ENCODE measurements at places on chromosomes 2 and 18. TPM values are rescaled to one million over a fixed set of nuclear protein-coding genes. Genes with fewer than 3 reads are reported as not detected.

DNA sequence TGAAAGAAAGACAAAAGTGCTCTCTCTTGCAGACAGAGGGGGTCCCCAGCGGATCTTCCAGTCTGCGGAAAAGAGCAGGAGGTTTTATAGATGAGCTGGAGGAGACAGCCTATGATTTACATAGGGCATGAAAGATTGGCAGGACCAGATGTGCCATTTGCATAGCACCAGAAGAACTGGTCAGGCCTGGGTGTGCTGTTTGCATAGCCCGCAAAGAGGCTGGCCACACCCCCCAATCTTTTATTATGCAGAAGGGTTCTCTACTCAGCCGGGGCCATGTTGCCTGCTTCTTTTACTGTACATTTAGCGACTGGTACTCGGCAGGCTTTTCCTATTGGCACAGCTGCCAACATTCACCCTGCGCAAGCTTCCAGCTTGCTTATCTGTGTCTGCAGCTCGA lies 317.6 kb downstream of the GALR1 start:
- no peak for DNase-seq
- H3K27me3 ChIP-seq: no peaks in the 10 kb centered on the region
- H3K27ac ChIP-seq: no peak overlapping the region
- H3K4me3 ChIP-seq: no peak overlapping the region
- H3K36me3 ChIP-seq: no peaks in the 10 kb centered on the region

DNA sequence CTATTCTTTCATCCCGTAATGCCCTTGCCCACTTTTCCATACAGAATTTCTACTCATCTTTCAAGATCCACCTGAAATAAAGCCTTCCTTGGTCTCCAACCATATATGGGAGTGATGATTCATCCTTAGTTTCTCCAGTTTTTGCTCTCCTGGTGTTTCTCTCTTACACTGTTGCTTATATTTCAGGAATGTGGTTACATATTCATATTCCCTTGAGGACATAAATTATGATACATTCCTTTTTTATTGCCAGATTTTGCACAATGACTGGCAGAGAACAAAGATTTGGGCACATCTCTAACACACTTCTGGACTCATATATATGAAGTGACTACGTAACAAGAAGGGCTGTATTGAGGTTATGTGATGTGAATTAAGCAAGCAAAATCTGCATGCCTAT lies 1573.4 kb upstream of the NXPH2 start:
- no peak for DNase-seq
- H3K4me3 ChIP-seq: no peak overlapping the region
- no peak overlapping the region for H3K27ac ChIP-seq
- H3K4me1 ChIP-seq: no peaks in the 10 kb centered on the region
- H3K36me3 ChIP-seq: no peaks in the 10 kb centered on the region
- H3K27me3 ChIP-seq: no peaks in the 10 kb centered on the region

DNA sequence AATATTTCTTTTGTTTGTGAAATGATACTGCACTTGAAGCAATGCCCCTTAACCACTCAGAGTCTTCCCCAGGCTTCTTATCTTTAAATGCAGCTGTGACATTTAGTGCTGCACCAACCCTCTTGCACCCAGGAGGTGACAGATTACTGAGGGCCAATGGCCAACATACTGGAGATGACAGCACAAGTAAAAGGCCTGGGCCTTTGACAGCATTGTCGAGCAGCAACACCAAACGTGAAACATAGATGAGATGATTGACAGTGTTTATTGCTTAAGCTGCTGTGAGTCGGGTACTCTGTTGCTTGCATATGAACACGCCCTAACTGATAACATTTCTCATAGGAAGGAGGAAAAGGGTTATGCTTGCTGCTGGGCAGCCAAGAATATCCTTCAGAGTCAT lies 80.3 kb downstream of the THNSL2 start:
- no peak for DNase-seq
- no peaks in the 10 kb centered on the region for H3K36me3 ChIP-seq
- H3K4me3 ChIP-seq: no peak overlapping the region
- H3K27ac ChIP-seq: no peak overlapping the region

DNA sequence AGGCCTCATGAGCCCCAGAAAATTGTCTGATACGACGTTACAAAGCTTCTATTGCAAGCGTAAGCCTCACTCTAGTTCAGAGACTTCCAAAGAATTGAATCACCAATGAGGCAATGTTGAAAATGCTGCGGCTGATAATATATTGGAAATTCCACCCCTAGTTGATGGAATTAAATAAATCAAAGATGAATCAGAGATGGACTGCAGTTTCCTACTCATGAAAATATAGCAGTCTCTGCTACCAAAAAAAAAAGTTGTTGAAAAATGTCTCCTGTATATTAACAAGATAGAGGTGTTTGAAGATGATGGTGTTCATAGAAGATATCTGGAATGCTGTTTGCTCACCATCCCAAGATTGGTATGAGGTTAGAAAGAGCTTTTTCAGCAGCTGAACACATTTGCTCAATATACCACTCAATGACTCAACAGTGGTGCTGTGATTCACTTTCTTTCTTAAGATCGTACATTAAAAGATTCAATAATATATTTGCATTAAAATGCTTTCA lies 99.8 kb upstream of the ARHGAP28 start:
- no peak overlapping the region for H3K4me3 ChIP-seq
- H3K27me3 ChIP-seq: no peaks in the 10 kb centered on the region
- H3K36me3 ChIP-seq: no peaks in the 10 kb centered on the region
- H3K27ac ChIP-seq: no peak overlapping the region
- no peak for DNase-seq

MERTK gene
- 61.8 TPM for total RNA-seq

Measured in tibial nerve (tissue), 4 donors.